ENCODE measurements at places on chromosomes 4 and X.

DNA sequence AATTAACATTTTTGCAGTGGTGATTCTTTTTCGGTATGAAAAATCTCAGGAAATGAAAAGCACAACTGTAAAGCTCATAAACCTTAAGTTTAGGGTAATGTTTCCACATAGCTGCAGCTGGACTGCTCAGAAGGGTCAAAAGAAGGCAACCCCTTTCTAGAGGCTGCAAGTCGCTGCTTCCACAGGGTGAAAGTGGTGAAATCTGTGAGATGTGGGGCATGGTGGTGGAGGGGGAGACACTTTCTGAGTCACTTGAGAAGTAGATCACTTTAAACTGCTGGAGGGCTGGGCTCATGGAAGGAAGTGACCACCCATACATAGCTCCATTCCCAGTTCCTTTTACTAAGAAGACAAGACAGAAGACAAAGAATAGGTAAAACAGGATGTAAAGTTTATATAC is 8.7 kb downstream of the SFRP2 start:
- no peak for DNase-seq

GRCh38 chrX:9135901-9136510 is 102.1 kb upstream of the FAM9B start:
- no peak for DNase-seq

- no peak for DNase-seq
These were observed 7.0 kb upstream of the EREG start for GRCh38 chr4:74357965-74358364.

GRCh38 chrX:102859550-102859871 is 77.6 kb upstream of the RAB40AL start:
- DNase-seq: no peak

DNA sequence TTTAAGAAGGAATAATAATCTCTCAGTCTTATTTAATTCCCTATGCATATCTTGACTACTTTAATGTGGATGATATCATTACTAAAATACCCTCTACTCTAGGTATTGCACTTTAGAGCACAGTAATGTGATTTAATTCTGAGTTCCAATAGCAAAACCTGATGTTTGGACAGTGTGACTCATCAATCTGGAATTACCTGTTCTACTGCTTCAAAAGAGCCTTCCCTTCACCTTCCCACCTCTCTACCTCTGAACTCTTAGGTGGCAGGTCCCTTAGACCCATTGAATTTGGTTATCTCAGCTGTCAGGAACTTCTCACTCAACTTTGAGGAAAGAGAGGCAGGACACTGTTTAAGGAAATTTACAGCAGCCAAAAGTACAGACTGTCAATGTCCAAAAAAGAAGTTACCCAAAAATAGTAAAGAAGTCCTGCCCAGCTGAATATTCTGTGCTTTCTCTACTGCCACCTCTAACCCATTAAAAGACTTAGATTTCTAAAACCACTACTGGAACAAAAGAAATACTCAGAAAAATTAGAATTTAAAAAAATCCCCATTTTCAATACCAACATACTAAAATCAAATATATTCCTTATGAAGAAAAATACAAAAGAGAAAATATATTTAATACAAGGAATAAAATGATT is 123.1 kb upstream of the GPM6A start:
- DNase-seq: no peak

DNA sequence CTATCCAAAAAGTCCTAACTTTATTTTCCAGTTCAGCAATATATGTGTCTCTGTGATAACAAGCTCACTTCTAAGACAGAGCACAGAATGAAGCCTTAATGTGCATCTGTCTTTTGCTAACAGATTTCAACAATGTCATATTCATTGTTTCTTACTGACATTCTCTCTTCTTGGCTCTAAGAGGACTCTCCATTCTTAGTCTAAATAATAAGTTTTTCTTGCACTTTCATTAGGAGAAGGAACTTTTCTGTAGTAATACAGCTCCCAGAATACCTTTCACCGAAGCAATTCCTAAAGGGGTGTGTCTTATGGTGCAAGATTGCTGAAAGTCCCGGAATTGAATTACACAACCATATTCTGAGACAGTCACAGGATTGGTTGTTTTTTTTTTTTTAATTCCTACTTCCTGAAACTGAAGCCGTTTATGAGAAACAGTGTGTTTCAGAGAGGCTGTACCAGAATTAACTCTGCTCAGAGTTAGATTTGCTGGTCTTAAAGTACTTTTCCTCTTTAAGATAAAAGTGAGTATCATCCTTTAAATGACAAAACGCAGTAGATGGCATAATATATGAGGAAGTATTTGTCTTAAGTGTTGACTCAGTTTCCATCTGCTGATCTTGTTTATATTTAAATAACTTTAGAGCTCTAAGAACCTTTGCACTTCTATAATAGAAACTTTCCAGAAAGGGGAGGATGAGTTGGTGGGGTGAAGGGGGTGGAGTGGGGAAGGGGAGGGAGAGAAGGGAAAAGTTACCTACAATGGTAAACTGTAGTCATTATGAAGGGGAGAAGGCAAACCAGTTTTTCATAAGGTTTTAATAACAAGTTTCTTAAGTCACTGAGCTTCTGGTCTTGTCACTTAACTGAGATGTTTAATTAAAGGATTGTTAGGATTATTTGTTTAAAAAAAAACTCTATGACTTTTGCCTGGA is at the start of gene ALPK1:
ALPK1 (plus strand) TSS at position 421 of the 932 bp plus-strand sequence.
- peak; percentile 85 for DNase-seq

GRCh38 chr4:24771241-24771640 is 24.1 kb upstream of the SOD3 start:
- DNase-seq: no peak

GRCh38 chrX:115892787-115893671 is 277.5 kb upstream of the AGTR2 start:
- DNase-seq: no peak

DNA sequence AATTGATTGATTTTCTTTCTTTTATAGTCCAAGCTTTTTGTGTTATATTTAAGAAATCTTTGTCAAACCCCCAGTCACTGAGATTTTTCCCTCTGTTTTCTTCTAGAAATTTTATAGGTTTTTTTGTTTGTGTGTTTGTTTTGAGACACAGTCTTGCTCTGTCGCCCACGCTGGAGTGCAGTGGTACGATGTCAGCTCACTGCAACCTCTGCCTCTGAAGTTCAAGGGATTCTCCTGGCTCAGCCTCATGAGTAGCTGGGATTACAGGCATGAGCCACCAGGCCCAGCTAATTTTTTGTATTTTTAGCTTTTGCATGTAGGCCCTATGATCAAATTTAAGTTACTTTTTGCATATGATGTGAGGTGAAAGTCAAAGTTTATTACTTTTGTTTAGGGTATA is 20.9 kb upstream of the FBXW7 start:
- DNase-seq: no peak

- no peak for DNase-seq
These were observed 4.1 kb upstream of the PGRMC1 start for GRCh38 chrX:119231936-119232445.

DNA sequence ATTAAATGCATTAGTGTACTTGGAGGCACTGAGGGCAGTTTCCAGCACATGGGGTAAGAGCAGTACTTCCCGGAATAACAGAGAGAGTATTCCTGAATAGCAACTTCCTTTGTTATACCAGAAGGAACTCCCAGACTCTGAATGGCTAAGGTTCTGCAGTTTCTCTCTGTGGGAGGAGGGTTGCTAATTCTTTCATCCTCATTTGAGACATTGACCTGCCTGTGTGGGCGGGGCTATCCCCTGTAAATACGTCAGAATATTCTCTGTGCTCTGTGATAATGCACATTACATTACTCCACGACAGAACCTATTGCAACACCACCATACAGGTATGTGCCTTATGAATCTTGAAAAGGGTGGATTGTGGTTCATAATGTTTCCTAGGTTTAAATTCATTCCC is 52.7 kb downstream of the SPINK2 start:
- no peak for DNase-seq

DNA sequence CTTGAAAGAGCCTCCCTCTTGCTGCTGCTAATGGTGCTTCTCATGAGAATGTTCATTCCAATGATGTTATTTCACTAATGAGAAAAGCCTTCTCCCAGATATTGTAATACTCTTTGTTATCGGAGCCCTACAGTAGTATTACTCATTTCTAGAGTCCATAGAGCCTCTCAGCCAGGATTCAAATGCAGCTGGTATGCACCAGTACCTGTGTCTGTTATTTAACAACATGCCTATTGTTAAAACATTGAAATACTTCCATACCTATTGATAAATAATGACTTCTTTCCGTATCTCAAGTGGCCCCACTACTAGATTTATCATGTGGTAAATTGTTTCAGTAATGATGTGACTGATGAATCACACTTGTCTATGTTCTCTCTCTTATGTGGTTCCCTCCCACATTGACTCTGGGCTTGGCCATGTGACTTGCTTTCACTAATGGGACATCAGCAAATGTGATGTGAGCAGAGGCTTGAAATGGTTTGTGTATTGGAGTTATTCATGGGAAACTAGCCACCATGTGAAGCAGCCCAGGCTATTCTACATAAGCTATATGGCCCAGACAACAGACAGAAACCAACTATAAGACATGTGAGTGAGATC is 207.6 kb downstream of the THOC2 start:
- DNase-seq: no peak

DNA sequence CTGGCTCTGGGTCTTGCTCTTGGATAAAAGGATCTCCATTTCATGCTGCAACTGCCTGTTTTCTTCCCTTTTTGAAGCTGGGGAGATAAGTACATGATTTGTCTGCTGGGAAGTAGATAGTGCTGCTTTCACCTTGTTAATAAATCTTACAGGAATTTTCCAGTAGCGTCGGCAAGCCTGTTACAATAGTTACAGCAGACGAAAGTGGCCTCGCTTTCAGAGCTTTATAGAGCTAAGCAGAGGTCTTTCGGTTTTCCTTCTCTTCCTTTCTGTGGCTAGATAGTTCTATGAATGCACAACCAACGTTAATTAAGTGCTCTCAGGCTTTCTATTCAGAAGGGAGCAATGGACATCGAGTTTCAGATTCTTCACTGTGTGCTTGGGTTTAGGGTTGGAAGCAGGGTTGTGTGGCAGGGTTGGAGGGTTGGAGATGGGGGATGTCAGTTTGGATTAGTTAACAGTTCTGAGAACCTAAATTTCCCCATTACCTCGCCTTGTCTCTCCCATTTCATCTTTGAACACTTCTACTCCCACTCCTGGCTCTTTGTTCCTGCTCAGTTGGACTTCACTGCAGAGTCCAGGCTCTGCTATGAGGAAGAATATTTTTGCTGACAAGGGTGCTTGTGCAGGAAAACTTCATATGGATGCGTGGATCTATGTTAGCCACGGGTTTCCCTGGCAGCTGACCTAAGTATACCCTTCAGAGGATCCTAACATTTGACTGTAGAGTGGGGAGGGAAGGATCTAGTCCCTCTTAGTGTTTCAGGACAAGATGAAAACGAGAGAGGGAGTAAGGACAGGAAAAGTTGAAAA is 237.9 kb downstream of the ARHGAP10 start:
- DNase-seq: no peak

GRCh38 chr4:110510955-110511544 is 35.1 kb downstream of the ENPEP start:
- peak; percentile 83 for DNase-seq

GRCh38 chr4:142565771-142566170 is 280.3 kb downstream of the INPP4B start:
- peak; percentile 33 for DNase-seq

GRCh38 chrX:17679820-17680219 is 57.5 kb upstream of the SCML1 start:
- DNase-seq: no peak

DNA sequence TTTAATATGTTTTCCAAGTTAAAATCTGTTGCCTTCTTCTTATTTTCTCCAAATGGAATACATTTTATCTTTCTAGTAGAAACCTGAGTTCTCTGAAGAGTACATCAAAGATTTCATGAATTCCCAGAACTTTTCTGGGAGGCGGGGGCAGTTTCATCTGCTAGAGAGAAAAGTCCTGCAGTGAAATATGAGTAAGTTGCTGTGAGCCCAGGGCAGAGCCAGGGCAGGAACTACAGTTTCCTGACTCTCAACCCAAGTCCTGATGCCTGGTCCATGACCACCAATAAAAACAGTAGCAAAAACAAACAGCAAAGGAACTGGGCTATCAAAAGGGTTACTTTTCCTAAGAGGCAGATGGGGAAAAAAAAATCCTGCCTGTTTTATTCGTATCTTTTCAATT is 239.4 kb upstream of the CTSO start:
- DNase-seq: no peak

DNA sequence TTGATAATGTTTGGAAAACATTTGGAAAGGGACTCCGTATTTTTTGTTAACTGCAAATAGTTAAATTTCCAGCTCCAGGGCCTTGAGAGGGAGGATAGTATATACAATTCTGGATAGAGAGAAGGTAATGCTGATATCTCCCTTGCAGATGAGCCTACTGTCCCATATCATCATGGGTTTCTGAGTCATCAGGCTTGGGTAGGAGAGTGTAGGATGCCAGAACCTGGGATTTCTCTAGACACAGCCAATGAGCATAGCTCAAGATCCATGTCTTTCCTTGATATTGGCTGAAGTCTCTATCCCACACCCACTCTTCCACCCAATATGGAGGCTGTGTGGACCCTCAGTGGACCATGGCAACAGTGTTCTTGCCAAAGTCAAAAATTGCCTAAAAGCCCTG is 7.8 kb downstream of the FRMPD3 start:
- no peak for DNase-seq

- no peak for DNase-seq
These were observed 576.0 kb upstream of the PABPC4L start for GRCh38 chr4:134777606-134778005.
